ENCODE measurements at places on chromosomes 5 and 9.
A peak's percentile ranks its signal among the peaks of the same experiment; 100 is the strongest.

- no peak overlapping the region for H3K4me3 ChIP-seq
- DNase-seq: no peak
- peaks cover 10% of the 10 kb centered on the region for H3K27me3 ChIP-seq
- no peaks in the 10 kb centered on the region for H3K4me1 ChIP-seq
Observed at GRCh38 chr5:62002436-62002835, 303.6 kb upstream of the KIF2A start.

GRCh38 chr9:120873512-120873911 is 3.5 kb downstream of the PHF19 start:
- H3K27ac ChIP-seq: peak overlapping the region; percentile 67
- peaks cover 47% of the 10 kb centered on the region for H3K36me3 ChIP-seq
- no peak for DNase-seq
- H3K4me1 ChIP-seq: peaks cover 80% of the 10 kb centered on the region
- no peaks in the 10 kb centered on the region for H3K27me3 ChIP-seq

- peak overlapping the region; percentile 64 for H3K27ac ChIP-seq
- H3K36me3 ChIP-seq: peaks cover 34% of the 10 kb centered on the region
- no peak overlapping the region for H3K4me3 ChIP-seq
- peaks cover 31% of the 10 kb centered on the region for H3K4me1 ChIP-seq
- no peak for DNase-seq
Observed at GRCh38 chr5:31554552-31554951, 22.5 kb downstream of the C5orf22 start.

DNA sequence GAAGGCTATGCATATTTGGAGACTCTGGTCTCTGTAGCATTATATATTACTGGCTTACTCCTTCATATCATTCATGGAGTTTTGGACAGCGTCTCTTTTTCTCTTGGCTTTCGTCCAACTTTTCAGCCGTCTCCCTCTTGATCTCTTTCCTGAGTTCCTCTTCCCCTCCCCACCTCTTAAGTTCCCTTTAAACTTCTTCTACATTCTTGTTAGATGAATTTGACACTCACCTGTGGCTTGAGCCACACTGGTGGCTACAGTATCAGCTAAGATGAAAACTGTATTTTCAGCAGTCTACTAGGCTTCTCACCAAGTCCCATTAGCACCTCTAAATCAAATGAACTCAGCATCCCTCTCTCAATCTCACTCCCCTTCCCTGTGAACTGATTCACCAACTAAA is 128.1 kb downstream of the STARD4 start:
- no peak overlapping the region for H3K4me3 ChIP-seq
- H3K36me3 ChIP-seq: peaks cover 14% of the 10 kb centered on the region
- no peak for DNase-seq
- H3K4me1 ChIP-seq: peaks cover 13% of the 10 kb centered on the region
- no peaks in the 10 kb centered on the region for H3K27me3 ChIP-seq

Measured in activated T-cell treated with anti-CD3 and anti-CD28 coated beads, Interleukin-2, amount 50 U/mL, for 72 hours (primary cell).